HCT116 (cell line): ENCODE measurements at places on chromosomes 12 and 14. TPM values are rescaled to one million over a fixed set of nuclear protein-coding genes. Genes with fewer than 3 reads are reported as not detected.

GRCh38 chr12:89709995-89710872 is 1.6 kb upstream of the ATP2B1 start:
- no peak for DNase-seq

- DNase-seq, result no peak
These were observed 282.0 kb downstream of the ERC1 start for GRCh38 chr12:1273051-1273450.

DNA sequence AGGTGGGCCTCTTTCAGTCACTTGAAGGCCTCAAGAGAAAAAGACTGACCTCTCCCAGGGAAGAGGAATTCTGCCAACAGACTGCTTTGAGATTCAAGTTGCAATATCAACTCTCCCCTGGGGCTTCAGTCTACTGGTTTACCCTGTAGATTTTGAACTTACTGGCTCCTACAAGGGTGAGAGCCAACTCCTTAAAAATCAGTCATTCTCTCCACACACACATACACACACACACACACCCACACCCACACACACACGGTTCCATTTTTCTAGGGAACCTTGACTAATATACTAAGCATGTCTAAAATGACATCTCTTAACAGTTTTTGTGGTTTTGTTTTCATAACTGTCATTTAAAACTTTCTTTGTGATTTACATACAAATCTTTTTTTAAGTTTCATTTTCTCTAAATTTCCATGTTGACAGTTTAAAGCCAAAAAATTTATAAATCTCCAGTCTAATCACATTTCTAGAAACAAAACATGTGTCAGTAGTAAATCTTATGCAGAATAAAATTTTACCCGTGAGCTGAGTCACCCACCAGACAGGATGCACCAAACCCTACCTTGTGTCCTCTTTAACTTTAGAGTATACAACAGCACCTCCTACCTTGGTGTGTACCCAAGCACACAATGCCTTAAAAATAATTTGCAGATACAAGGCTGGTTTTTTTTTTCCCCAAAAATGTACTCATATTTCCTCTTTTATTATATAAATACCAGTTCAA is 394.6 kb downstream of the AEBP2 start:
- DNase-seq, result no peak

The FOXN3 gene
- total RNA-seq, result 20.0 TPM

GRCh38 chr14:97290977-97291376 is 493.8 kb downstream of the VRK1 start:
- DNase-seq, result no peak

The AHSA1 gene
- total RNA-seq, result 222 TPM

- DNase-seq, result no peak
These were observed 102.1 kb upstream of the DAAM1 start for GRCh38 chr14:59086241-59086882.

DNA sequence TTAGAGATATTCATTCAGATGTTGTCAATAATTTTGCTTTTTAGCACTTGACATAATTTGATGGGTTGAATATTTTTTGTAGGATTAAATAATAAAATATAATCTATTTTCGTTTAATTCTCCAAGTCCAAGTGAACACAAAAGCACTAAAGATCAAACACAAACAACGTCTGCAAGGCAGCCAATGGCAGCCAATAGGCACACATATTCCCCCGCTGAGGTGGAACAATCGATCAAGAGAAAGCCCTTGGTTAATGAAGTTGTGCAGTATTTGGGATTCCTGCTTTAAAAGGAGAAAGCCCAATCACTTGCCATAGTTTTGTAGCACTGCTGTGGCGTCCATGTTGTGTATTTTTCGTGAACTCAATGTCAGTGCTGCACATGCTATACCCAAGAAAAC is 1.5 kb downstream of the DHRS7 start:
- DNase-seq, result no peak

- DNase-seq, result no peak
These were observed 14.6 kb downstream of the CMKLR1 start for GRCh38 chr12:108324351-108325017.

GRCh38 chr12:14057895-14058294 is 76.5 kb upstream of the GRIN2B start:
- no peak for DNase-seq

The GALNT6 gene
- total RNA-seq, result 16.4 TPM
